Sigmoid colon (tissue), 7 donors: ENCODE measurements at places on chromosomes 12 and 14. TPM values are rescaled to one million over a fixed set of nuclear protein-coding genes. Genes with fewer than 3 reads are reported as not detected.

The OR4Q2 gene
- not detected for total RNA-seq

- DNase-seq = no peak
Observed at GRCh38 chr12:103020839-103021238, 63.4 kb downstream of the ASCL1 start.

- no peak for DNase-seq
Observed at GRCh38 chr12:88793096-88793495, 212.8 kb upstream of the KITLG start.

GRCh38 chr14:96482986-96483385, 19.2 kb upstream of the PAPOLA start:
- DNase-seq = no peak

GRCh38 chr12:40056373-40056772, 49.5 kb downstream of the SLC2A13 start:
- no peak for DNase-seq

DNA sequence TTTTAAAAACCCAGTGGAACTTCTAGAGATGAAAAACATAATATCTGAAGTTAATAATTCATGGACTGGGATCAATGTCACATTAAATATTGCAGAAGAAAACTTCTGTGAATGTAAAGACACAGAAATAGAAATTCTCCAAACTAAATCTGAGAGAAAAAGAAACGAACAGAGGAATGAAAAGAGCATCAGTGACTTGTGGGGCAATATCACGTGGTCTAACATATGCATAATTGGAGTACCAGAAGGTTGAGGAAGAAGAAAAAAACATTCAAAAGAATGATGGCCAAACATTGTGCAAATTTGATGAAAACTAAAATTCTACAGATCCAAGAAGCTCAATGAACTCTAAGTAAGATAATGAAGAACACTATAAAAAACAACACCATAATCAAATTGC, 130.8 kb downstream of the EFCAB11 start:
- no peak for DNase-seq
